ENCODE measurements at places on chromosomes 6 and 20.

GRCh38 chr20:64077541-64077875 lies 1.8 kb downstream of the RGS19 start:
- DNase-seq, result no peak

DNA sequence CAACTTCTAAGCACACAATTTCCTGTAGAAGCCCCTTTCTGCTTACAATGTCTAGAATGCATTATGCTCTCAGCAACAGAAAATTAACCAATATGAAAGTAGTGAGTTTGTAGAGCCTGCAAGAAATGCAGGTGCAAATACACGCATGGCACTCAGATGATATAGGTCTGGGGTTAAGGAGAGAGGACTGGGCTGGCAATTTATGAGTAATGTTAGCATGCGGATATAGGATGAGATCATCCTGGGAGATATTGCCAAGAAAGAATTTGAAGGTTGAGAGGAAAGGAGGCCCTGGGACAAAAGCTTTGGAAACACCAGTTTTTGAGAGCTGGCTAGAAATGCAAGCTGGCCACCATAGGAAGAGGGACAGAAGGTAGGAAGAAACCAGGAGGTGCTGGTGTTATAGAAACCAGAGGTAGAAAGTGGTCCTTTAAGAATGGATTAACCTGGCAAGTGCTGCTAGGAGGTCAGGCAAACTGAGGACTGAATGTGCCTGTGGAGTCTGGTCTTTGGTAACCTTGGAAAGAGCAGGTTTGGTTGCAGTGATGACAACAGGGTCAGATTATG lies 183.2 kb upstream of the MYLIP start:
- DNase-seq, result no peak

DNA sequence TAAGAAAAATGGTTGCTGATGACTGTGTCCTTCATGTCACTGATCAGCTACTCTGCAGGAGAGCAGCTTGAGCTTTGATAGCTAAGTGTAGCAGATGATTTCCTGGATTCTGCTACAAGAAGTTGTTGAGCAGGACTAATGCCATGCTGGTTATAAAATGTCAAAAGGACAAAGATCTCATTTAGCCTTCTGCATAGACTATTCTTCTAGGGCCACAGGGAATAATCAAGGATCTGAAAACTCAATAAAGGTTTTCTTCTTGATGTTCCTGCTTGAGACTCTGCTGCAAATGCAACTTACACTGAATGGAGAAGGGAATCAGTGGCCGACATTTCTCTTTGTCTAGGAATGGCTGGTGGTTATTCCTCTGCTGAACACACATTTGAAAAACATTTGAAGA lies 360.3 kb upstream of the PTCHD4 start:
- DNase-seq, result no peak

DNA sequence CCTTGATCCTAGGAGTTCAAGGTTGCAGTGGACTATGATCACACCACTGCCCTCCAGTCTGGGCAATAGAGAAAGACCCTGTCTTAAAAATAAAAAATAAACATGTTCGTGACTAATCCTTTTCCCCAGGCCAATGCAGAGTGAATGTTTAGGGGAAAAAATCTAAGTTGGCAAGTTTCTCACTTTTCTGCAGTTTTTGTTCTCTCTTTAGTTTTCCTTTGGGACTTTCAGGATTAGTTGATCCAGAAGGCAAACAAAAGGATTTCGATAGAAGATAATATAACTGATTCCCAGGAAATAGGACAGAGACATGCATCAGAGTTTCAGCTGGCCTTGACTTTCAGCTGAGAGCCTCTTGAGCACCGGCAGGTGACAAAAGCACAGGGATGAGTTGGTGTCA lies 53.3 kb downstream of the SOD2 start:
- DNase-seq, result no peak

DNA sequence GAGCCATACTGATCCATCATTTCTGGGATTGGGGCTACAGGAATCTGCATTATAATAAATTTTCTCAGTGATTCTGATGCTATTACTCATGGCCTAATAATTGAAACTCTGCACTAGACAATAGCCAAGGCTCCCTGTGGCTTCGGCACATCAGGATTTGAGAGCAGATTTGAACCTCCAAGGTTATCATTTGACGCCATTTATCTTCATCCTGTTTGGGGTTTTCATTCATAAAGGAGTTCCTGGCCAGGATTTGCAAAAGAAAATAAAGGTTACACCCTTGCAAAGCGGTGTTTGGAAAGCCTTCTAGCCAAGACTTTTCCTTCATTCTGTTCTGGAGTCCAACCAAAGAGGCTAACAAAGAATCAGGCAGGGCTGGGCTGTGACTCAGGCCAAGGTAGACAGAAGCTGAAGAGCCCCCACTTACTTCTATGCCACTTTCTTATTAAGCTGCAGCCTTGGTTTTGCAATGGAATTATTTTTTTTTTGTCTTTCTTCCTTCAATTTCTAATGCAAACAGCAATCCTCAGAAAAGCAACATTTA lies 330.1 kb downstream of the DHX35 start:
- DNase-seq, result no peak

DNA sequence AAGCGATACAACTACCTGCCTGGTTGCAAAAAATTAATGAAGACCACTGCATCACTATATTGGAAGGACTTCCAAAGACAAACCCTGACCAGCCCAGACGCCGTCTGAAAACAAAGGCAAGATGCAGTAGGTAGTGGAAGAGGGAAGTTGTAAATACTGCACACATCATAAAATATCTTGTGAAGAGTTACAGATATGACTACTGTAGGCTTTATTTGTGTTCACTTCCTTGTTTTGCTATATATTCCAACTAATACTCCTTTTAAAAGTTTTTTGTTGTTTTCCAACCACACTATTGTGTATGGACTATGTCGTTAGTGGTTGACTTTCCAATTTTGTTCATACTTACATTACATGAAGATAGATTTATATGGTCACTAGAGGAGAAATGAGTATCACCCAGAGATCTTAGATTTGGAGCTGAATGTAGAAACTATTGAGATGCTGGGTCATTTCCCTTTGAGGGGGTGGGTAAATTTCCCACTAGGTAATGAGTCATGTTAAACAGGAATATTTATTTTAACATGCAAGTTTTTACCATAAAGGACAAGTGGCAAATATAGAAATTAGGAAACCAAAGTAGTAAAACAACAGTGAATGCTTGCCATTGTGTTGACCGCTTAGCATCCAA lies 16.6 kb upstream of the TXLNB start:
- DNase-seq, result no peak

DNA sequence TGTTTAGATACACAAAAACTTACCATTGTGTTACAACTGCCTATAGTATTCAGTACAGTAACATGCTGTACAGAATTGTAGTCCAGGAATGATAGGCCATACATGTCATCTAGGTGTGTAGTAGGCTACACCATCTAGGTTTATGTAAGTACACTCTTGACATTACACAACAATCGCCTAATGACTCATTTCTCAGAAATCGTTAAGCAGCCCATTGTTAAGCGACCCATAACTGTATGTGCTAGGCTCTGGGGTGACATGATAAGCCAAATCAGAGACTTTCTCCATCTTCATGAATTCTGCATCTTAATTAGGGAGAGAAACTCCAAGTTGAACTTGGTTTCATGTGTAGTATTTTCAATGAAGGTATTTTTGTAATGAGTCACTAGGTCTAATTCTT lies 17.2 kb downstream of the STK35 start:
- no peak for DNase-seq

DNA sequence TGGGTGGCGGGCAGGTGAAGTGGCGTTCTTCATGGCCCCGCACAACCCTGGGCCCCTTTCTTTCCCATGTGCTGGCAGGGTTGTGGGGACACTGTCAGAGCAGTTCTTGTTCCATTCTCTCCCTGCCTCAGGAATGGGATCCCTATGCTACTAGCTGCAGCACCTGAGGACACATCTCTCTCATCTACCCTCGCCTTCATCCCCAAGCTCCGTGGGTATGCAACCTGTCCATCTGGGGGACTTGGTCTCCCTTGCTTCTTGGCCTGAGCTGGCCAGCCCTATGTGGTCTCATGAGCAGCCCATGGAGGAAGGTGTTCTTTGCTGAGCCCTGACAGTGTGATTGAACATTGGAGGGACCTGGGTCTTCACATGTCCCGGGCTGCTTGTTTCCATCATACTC lies 24.2 kb downstream of the CST9L start:
- peak; percentile 34 for DNase-seq

GRCh38 chr6:80550748-80551147 lies 444.3 kb downstream of the BCKDHB start:
- DNase-seq, result no peak

DNA sequence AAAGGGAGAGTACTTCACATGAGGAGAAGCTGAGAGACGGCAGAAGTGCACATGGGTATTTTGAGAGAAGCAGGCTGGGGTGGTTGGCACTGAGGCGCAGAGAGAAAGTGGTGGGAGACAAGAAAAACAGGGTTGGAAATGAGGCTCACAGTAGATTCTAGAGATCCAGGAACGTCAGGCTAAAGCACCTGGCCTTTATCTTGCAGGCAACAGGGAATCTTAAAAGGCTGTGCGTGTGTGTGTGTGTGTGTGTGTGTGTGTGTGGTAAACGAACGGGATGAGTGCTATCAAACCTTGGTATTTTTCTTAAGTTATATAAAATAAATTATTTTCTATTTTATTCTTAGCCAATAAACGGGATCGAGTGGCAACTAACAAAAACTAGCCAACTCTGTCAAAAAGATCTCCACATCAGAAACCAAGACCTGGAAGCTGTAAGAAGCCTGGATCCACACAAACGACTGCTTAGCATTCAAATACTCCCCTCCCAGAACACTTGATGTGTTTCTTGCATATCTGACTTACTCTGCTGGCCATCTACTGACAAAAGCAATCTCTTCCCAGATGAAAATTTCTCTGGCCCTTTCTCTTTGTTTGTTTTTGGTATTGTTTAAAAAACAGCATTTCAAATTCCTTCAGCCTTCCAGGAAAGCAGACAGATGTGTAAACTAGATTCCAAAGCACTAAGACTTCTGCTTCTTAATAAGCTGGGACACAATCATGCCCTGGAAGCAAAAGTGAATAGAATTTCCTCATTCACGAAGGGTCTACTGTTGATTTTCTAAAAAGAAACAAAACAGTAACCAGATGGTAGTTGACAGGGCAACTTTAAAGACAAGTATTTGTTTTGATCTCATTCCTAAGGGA lies 44.8 kb upstream of the FABP7 start:
- DNase-seq, result no peak

GRCh38 chr6:3306848-3307247 lies 48.1 kb downstream of the PSMG4 start:
- DNase-seq, result peak; percentile 40

DNA sequence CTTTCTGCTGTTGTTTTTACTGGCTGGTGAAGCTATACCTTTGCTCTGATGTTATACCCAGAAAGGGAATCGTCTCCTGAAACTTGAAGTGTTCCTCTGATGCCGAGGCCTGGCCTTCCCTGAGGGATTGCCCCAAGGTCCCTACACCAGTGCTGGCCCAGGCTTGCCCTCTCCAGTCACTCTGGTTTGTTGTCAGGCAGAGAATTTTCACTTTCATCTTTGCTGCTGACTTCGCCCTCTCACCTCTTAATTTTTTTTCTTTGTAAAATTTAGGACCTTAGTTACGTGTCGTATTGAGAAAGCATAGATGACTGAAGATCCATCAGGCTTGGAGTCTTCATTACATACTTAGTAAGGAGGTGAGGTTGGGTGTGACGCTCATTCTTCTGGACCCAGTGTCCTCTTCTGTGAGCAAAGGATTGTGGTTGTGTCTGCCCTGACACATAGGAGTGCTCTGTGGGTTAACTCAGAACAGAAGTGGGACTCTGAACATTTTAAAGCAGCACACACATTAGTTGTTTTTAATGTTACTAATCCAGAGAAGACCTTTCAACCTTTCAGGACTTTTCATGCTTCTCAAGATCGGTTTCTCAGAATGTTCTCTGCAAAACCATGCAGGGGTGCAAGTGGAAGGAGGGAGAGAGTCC lies 45.4 kb downstream of the TULP4 start:
- no peak for DNase-seq

- DNase-seq, result no peak
Observed at GRCh38 chr6:12034349-12034748, 22.2 kb downstream of the HIVEP1 start.

DNA sequence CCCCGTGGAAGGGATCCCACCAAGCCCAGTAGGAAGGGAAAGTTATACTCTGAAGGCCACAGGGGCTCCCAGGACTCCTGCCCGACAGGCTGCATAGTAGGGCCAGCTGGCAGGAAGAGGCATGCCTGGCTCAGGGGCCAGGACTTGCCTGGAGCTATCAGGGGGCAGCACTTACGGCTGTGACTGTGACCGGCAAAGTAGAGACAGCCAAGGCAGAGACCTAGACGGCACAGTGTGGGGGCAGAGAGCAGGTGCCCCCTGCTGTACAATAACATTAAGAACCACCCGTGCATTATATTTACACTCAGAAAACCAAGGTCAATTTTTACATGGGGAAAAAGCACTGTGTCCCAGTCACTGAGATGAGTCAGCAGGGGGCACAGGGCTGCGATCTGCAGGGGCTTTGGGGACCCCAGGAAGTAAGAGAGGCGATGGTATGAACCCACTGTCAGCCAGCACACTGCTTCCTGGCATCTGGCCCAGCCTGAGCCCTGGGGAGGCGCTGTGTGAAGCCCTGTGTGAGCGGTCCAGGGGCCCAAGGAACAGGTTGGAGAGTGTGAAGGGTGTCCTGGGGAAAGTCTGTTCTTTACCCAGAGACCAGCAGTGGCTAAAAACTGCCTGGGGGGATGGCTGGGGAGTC lies 9.9 kb downstream of the CCDC167 start:
- no peak for DNase-seq

DNA sequence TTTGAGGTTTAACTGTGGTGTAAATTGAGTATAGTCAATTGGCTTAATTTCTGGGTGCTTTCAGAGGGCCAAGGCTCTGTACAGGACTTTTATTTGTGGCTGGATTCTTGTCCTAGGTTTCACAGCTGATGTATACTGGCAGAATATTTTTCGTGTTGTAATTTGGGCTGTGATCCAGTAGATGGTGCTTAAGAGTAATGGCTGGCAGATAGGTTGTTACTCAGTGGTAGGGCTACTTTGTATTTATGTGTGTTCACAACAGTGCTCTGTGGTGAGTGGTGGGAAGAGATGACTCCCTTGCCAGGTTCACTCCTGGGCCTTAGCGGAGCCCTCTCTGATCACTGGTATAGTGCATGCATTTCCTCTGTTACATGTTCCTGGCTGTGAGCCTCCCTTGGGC lies 34.5 kb upstream of the FERMT1 start:
- no peak for DNase-seq

DNA sequence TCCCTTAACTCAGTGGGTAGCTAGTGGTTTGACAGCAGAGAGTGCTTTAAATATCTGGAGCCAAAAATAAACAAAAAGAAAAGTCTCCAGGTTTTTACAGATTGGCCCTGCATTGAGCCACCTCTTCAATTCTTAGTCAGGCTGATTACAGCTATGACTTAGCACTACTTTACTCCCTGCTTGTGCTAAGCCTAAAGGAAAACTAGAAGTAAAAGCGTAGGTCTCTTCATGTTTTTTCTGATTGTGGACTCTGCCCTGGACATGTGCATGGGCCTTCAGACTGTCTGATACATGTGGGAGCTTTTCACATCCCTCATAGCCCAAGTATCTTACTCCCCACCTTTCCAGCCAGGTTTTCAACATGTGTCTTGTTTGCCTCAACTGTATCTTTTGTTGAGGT lies 33.3 kb downstream of the KPNA5 start:
- DNase-seq, result no peak

GRCh38 chr6:136424901-136425300 lies 125.3 kb downstream of the MAP7 start:
- no peak for DNase-seq

Data from lower leg skin (tissue), 4 donors.